ENCODE measurements at places on chromosomes 1 and 21.
A peak's percentile ranks its signal among the peaks of the same experiment; 100 is the strongest.

- DNase-seq = peak; percentile 41
These were observed 4.9 kb upstream of the ALDH4A1 start for GRCh38 chr1:18907021-18907916.

DNA sequence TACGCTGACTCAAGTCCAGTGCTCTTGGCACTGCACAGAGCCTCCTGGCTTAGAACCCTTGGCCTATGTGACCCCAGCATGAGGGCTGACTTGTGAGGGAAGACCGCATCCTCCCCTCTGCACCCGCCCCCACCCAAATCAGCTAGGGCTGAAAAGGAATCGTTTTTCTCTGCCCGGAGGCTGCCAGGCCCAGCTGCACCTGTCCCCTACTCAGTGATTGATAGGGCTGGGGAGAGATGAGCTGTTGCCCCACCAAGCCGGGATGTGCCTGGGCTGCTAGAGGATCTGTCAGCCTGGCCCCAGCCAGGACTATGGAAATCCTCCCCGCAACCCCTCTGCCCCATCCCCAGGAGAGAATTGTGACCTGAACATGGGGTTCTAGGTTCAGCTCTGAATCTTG is 20.6 kb downstream of the MYOG start:
- no peak for DNase-seq

- DNase-seq = no peak
These were observed 243.2 kb downstream of the FGGY start for GRCh38 chr1:59539961-59540681.

DNA sequence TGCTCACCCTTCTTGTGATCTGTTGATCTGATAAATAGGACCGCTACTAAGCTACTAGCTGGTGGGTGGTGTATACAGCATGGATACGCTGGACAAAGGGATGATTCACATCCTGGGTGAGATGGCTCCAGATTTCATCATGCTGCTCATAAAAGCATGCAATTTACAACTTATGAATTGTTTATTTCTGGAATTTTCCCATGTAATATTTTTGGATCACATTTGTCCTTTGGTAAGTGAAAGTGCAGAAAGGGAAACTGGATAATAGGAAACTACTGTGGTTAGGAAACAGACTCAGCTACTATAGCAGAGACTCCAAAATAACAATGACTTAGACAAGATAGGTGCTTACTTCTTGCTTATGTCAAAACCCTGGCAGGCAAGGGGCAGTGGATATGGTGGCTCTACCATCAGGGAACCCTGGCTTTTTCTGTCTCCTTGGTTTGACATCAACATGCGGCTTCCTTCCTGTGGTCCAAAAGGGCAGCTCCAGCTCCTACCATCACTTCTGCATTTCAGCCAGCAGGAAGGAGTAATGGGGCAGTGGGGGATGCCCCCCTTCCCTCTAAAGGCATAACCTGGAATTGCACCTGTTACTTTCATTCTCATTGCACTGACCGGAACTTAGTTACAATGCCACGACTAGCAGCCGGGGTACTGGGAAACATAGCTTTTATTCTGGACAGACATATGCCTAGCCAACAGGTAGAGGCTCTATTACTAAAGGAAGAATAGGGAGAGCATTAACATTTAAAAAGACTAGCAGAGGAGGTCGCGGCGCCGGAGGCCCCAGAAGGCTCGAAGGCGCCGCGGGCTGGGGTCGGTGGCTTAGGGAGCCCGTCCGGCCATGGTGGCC is 13.8 kb upstream of the AK2 start:
- no peak for DNase-seq

DNA sequence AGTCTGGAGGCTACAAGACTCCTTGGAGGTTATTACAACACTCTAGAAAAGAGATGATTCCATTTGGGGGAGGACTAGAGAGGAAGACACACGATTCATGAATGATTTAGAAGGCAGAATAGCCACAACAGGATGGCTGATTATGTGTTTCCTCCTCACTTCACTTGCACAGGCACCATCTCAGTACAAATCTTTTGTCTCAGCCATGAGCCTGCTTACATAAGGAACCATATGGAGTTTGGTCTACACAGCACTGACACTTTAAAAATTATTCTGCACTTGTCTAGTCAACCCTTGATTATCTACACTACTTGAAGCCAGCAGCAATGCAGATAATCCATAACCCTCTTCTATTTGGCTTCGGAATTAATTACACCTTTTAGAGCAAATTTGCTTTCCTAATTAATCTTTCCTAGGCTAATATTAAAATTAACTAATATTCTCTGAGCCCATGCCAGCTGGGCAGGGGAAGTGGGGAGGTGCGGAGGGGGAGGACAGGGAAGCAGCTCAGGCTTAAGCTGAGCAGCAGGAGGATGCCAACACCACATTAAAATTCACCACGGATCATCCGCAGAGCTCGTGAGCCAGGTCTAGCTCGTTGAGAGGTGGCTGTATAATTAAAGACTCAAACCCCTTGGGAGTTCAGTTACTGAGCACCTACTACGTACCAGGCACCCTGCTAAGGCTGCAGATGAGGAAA is 3.2 kb upstream of the LEMD1 start:
- no peak for DNase-seq

GRCh38 chr1:49597436-49597835 is 426.3 kb downstream of the AGBL4 start:
- DNase-seq = no peak

GRCh38 chr1:57623039-57623790 is 199.4 kb upstream of the DAB1 start:
- DNase-seq = no peak

GRCh38 chr1:10360045-10360444 is 38.8 kb upstream of the PGD start:
- no peak for DNase-seq

- DNase-seq = no peak
These were observed 200.7 kb upstream of the RAB4A start for GRCh38 chr1:229070168-229070567.

- DNase-seq = no peak
These were observed 3.3 kb upstream of the NT5C1A start for GRCh38 chr1:39675220-39675619.

GRCh38 chr1:204866051-204866596 is 4.5 kb upstream of the NFASC start:
- DNase-seq = no peak

DNA sequence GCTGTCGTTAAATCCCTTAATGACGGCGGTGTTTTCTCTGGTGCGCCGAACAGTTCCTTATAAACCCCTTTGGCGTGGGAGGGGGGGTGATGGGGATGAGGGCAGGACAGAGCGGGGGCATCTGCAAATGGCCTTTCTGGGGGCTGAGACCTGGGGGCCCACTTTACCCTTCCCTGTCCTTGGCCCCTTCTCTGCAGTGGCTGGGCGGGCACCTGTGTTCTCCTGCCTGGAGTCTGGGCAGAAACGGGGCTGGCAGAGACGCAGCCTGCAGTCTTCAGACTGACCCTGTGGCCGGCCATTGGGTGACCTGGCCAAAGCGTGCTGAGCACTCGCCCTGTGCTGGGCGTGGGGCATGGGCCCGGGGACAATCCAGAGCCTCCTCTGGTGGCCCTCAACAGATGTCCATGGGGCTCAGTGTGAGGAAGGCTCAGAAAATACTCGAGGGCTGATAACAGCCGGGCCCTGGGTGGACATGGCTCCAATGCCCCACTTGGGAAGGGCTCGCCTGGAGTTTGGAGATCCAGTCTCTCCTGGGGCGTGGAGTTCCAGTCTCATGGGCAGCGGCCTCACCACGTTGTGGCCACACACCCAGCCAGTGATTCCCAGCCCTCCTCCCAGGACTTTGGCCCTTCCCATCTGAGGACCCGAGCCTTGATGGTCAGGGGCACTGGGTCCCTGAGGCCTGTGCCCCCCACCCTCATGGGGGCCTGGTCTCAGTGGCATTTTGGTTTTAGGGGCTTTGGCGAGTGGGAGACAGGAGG is 50.8 kb upstream of the ACTRT2 start:
- DNase-seq = no peak

- no peak for DNase-seq
These were observed 206.3 kb downstream of the HS2ST1 start for GRCh38 chr1:87120779-87121178.

- no peak for DNase-seq
These were observed 24.6 kb upstream of the PRSS38 start for GRCh38 chr1:227790868-227791267.

DNA sequence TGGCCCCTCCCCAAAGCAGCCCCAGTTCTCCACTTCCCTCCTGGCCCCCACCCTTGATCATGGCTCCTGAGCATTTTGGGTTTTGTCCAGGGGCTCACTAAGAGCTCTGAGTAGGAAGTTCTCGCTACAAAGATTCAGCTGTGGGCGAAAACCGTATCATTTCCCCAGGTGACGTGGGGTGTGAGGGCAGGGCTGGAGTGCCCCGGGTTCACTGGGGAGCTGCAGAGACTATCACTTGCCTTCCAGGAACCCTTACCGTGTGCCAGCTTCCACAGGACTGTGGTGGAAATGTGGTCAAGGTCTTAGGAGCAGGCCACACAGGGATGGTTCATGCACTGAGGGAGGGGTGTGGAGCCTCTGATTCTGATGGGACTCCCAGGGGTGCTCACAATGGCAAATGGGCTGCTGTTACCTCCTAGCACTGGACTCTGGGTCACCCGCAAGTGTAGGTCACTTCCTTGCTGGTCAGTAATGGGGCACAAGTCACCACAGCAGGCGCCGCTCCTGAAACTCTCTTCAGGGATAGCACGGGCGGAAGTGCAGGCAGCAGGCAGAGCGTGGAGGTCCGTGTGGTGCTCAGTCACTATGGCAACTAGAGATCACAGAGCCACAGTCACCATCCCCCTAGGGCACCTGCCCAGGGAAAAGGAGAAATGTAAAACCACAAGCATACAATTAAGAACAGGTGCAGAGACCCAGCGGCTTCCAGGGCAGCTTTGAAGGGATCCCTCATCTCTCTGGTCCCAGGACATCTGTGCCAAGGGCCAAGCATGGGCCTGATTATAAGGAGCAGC is 35.4 kb downstream of the RSPH1 start:
- peak; percentile 32 for DNase-seq

GRCh38 chr1:168824418-168825065 is 95.5 kb upstream of the DPT start:
- no peak for DNase-seq

DNA sequence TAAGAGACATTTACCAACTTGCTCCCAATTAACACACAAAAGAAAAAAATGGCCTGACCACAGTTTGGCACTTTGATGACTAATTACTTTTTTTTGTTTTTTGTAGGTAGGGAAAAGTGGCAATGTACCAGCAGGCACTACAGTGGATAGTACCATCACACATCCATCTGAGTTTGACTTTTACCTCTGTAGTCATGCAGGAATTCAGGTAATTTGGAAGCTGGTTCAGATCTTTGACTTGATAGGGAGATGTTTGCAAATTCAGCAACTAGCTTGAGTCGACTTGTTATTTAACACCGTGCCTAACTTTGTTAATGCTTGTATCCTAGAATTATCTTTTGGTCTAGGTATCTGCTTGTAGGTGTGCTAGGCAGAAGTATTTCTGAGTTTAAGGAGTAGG is 33.0 kb upstream of the AGO1 start:
- DNase-seq = no peak

DNA sequence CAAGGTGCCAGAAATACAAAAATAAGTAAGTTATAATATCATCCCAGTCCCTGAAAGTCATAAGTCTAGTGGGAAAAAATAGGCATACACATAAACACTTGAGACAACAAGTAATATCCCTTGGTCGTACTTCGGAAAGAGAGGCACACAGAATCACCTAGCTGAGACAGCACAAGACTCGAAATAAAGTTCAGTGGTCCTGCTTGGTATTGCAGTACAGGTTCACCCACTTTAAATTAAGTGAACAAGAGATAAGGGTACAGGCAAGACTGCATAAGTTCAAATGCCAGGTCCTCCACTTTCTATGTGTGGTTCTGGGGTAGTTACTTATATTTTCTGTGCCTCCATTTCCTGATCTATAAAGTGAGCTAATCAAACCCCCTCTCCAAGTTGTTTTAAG is 47.6 kb downstream of the SEC16B start:
- DNase-seq = no peak

- DNase-seq = no peak
These were observed 72.0 kb upstream of the VAV3 start for GRCh38 chr1:108036796-108037562.

DNA sequence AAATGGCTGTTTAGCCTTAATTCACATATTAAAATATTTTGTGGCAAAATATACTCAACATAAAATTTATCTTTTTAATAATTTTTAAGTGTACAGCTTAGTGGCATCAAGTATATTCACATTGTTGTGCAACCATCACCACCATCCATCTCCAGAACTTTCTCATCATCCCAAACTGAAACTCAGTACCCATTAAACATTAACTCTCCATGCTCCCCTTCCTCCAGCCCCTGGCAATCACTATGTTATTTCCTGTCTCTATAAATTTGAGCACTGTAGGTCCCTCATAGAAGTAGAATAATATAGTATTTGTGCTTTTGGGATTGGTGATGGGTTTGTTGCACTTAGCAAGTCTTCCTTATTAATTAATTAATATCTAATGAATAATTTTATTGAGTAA is 29.4 kb downstream of the CCN1 start:
- no peak for DNase-seq

DNA sequence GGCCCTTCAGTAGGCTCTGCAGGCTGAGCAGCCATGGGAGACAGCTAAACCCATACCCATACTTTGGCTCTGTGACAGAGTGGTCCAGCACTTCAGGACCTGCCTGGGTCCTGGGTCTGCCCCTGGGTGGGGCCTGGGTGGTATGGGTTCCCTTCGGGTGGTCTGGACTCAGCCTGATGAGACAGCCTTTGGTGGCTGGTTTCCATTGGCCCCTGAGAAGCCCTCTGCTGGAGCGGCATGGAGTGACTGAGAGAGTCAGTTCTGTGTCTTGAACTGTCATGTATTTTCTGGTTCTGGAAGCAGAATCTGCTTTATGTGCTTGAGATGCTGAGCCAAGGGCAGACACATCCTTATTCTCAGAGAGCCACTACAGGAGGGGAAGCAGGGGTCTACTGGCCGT is 31.3 kb upstream of the KCNA2 start:
- no peak for DNase-seq

GRCh38 chr1:84724128-84724860 is 34.0 kb upstream of the SSX2IP start:
- peak; percentile 59 for DNase-seq
